ENCODE measurements at places on chromosomes 6 and 20.

GRCh38 chr6:88870717-88871330 is 92.6 kb downstream of the RNGTT start:
- peak; percentile 71 for DNase-seq

DNA sequence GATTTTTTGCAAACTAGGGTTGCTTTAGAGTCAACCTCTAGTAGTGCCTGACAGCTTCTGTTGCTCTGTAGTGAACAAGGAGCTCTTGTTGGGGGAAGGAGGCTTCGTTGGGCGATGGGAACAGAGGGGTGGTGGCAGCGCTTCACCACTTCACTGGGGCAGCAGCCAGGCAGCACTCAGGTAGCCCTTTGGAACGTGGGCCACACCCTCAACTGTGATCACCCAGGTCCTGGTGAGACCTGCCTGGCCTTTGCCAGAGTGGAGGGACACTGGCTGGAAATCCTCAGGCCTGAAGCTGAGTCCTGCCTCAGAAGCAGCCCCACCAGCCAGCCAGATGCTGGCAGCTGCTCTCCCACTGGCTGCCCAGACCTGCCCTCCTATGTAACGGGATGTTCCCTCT is 10.4 kb upstream of the EDN3 start:
- no peak for DNase-seq

DNA sequence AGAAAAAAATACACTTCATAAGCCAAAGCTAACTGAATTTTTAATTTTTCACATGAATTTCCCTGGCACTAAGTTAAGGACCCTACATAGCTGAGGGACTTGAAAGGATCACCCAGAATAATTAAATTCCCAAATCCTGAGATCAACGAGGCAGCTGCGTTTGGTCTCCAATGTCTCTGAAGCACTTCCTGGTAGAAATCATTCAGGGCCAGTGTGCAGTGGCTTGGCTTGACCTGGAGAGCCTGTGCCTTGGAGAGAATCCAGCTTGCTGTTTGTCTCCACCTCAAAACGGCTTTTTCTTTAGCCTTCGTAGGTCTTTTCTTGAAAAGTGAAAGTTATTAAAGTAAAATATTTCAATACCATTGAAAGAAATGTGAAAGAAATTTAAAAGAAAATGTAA is 92.4 kb downstream of the SMOC2 start:
- DNase-seq, result no peak

GRCh38 chr20:36493801-36494114 is 47.6 kb upstream of the MYL9 start:
- no peak for DNase-seq

- DNase-seq, result no peak
Observed at GRCh38 chr20:33526769-33527168, 36.9 kb downstream of the CBFA2T2 start.

- no peak for DNase-seq
Observed at GRCh38 chr6:116533233-116533957, 12.1 kb downstream of the TRAPPC3L start.

- DNase-seq, result peak; percentile 62
Observed at GRCh38 chr6:75691012-75691411, 58.0 kb upstream of the MYO6 start.

DNA sequence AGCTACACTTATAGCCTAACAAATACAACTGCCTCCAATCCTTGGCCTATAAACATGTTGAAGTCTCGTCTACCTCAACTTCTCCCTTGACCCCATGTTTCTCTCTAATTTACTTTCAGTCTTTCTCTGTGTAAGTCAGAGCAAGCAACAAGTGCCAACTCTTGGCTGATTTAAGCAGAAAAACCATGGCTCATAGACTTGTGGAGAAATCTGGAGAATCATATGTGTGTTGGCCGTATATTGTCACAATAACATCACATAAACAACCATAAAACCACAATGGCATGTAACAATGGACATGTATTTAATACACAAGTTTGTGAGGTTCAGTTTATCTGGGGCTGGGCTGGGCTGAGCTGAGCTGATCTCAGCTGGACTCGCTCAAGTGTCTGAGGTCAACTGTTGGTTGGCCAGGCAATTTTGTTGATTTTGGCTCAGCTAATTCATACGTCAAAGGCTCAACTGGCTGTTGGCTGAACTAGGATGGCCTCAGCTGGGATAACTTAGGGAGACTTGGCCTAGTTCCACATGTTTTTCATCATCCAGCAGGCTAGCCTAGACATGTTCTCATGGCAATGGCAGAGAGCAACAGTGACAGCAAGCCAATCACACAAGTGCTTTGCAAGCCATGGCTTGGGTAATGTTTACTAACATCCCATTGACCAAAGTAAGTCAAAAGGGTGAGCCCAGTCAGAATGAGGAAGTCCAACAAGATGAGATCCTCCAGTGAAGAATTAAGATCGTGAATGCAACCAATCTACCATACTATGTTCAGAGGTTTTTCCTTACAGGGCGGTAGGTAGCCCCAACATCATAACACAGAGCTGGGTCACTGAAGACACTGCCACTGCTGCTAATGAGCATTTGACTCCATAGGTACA is 12.9 kb upstream of the TBC1D22B start:
- peak; percentile 100 for DNase-seq

GRCh38 chr20:19451231-19451922 is 238.9 kb downstream of the SLC24A3 start:
- no peak for DNase-seq

GRCh38 chr6:155187106-155187505 is 76.7 kb upstream of the CLDN20 start:
- DNase-seq, result no peak

DNA sequence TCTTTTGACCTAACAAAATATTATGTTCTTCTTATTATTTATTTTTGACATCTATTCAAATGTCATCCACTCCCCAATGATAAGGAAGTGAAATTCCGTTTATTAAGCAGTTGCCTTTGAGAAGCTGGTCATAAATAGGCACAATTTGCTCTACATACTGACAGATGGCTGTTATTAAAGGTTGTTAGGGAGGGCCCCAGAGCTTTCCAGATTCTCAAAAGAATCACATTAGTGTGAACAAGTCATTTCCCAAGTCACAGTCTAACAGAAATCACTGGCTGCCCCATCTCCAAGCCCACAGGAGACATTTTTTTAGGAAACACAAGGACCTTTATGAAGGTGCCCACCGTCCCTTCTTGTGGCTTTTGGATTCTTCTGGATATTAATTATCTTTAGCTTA is 172.4 kb downstream of the MEI4 start:
- DNase-seq, result no peak

GRCh38 chr6:40268166-40268565 is 319.0 kb downstream of the LRFN2 start:
- no peak for DNase-seq

GRCh38 chr6:140001821-140002341 is 627.4 kb upstream of the CITED2 start:
- no peak for DNase-seq

DNA sequence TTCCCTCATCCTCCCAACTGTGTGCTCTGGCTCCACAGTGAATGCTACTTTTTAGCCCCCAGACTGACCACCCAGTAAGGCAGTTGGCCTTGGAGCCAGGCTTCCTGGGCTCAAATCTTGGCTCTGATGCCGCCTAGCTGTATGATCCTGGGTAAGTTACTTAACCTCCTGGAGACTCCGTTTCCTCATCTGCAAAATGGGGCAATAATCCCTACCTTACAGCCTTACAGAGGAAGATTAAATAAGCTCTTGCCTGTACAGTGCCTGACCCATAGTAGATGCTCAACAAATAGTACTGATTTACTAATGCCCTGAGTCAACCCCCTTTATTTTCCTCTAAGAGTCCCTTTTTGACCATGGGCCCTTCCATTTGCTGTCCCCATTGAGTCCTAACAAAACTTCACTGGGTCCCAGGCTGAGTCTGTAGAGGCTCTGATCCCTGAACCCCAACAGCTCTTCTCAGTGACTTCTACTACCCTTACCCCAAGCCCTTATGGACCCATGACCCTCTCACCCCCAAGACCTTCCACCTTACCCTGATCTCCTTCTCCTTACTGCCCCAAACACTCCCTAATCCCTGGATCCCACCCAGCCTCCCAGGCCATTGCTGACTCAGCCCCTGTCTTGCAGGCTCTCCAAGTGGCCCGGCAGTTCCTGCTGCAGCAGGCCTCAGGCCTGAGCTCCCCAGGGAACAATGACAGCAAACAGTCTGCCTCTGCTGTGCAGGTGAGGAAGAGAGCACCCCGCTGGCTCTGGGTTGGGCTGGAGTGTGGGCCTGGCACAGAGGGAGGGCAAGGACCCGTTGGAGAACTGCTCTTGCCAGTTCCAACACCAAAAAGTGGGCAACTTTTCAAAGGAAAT is 31.4 kb downstream of the FOXP4 start:
- peak; percentile 67 for DNase-seq

GRCh38 chr6:106827081-106827480 is 147.4 kb downstream of the CD24 start:
- DNase-seq, result no peak

GRCh38 chr6:145051661-145052060 is 683.7 kb downstream of the EPM2A start:
- no peak for DNase-seq

GRCh38 chr6:34393191-34393965 is 909 bp upstream of the NUDT3 start:
- DNase-seq, result no peak

DNA sequence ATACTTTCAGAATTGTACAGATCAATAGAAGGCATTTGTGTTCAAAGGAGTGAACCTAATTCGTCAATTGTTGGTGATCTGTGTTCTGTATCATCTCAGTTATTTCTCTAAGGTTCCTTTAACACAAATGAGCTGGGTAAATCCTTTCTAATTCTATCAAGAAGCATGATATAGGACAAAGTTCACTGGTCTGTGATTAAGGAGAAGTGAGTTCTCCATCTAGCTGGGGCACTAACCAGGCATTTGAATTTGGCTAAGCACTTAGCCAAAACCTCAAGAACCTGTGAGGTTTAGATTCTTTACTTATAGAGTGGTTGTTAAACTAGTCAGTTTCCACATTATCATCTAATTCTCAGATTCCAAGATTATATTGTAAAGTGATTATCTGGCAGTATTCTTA is 50.3 kb downstream of the DOP1A start:
- DNase-seq, result no peak

DNA sequence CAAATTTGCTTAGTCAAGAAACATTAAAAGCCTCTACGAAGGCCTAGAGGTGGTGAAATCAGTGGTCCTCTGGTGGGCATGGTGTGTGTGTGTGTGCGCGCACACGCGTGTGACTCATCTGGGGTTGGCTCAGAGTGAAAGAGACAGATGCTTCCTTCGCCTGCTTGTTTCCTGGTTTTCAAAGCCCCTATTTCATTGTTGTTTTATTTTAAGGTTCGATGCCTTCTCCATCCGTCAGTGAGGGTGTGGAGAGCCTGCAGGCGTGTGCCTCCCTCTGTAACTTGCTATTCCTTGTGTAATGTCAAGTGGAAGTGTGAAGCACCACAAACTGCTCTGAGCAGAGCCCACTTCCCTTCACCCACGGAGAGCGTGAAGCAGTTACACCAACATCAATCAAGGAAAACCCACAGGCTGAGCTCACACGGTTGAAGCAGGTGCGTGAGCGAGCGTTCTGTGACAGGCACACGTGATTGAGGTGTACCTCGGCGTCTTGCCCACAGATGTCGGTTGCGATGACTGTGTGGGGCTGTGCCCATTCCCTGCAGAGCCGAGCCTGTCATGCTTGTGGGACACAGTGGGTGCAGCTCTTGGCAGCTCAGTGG is 233.9 kb downstream of the PRL start:
- peak; percentile 41 for DNase-seq

GRCh38 chr6:137494988-137495702 is 951 bp upstream of the OLIG3 start:
- DNase-seq, result no peak

DNA sequence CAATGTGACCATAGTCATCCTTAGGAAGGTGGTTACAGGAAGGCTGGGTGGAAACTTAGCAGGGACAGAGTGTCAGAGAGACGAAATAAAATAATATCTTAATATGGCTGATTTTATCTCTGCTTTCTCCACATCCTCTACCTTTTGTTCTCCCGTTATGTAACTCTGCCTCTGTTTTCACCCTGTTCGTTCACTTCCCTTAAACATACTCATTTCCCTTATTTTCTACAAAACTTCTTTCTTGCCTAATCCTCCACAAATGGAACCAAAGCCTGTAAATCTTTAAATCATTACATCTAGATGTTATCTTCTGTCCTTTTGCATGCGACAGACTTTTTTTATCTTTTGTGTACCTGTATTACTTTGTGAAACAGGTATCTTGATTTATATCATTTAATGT is 23.3 kb upstream of the CRIP3 start:
- DNase-seq, result no peak

GRCh38 chr20:46683939-46684750 is 5.1 kb downstream of the TP53RK start:
- peak; percentile 83 for DNase-seq

- peak; percentile 53 for DNase-seq
Observed at GRCh38 chr6:144063744-144064401, 31.5 kb downstream of the SF3B5 start.

DNA sequence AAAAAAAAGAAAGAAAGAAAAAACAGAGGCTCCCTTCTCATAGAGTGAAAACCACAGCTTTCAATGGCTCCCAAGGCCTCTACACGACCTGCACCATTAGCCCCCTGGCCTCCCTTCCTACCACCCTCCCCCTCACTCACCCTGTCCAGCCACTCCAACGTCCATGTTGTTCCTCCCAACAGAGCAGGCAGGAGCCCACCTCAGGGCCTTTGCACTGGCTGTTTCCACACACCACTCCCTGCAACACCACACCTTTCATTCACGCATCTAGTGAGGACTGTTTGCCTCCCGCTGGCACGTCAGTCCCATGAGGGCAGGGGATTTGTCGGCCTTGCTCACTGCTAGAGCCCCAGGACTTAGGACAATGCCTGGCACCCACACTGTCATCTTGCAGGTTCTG is 39.5 kb downstream of the GRM4 start:
- DNase-seq, result no peak

- DNase-seq, result no peak
Observed at GRCh38 chr6:17740559-17741220, 34.0 kb upstream of the NUP153 start.

DNA sequence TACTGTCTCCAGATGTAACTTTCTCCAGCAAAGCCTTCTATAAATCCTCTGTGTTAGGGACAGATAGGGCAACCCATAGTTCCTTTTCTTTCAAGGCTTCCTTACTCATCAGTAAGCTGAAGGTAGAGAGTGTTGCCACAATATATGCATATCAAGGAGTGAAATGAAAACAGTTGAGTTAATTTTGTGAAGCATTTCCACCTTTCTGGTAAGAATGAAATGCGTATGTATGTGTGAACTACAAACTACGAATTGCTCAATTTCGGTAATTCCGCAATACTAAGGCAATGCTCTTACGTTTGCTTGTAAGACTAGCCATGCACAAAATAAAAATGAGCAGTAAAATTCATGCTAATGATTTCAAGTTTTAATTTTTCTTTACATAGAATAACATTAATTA is 61.2 kb upstream of the HBS1L start:
- no peak for DNase-seq
